ENCODE measurements at places on chromosomes 12 and 14.
A peak's percentile ranks its signal among the peaks of the same experiment; 100 is the strongest.

DNA sequence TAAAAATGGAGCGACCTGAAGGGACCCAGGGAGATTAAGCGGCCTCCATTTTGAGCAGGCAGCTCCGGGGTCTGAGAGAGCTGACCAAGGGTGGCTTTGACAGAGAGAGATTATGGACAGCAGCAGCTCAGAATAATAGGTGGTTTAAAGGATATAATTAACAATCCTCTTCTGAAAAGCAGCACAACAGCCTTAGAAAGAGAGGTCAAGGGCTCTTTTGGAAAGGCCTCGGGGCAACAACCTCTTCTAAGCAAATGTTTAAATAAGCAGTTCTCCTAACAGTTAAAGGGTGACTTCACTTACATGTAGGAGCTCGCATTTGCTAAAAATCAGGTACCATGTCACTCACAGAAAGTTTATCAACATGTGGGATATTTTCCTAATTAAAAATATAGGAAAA is 87.2 kb upstream of the FRMD6 start:
- no peak for DNase-seq

- DNase-seq: no peak
These were observed 818.6 kb upstream of the MGAT4C start for GRCh38 chr12:87074781-87075180.

DNA sequence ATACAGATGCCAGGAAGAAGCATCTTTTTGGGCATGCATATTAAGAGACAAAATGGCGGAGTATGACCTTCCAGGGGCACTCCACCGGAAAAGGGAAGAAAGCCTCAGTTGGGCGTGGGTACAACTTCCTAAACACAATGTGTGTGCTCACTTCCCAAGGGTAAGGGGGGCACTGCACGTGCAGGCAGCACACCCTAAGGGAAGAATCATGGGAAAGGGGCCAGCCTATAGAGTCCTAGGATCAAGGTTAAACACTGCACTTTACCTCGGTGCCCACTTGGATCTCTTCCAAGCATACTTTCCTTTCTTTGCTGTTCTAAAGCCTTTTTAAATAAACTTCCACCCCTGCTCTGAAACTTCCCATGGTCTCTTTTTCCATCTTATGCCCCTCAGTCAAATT is 14.8 kb downstream of the OR6J1 start:
- peak; percentile 9 for DNase-seq

GRCh38 chr14:82449926-82450468 is 916.3 kb upstream of the SEL1L start:
- DNase-seq: no peak

GRCh38 chr12:116885491-116885890 is 4.2 kb upstream of the HRK start:
- DNase-seq: no peak

DNA sequence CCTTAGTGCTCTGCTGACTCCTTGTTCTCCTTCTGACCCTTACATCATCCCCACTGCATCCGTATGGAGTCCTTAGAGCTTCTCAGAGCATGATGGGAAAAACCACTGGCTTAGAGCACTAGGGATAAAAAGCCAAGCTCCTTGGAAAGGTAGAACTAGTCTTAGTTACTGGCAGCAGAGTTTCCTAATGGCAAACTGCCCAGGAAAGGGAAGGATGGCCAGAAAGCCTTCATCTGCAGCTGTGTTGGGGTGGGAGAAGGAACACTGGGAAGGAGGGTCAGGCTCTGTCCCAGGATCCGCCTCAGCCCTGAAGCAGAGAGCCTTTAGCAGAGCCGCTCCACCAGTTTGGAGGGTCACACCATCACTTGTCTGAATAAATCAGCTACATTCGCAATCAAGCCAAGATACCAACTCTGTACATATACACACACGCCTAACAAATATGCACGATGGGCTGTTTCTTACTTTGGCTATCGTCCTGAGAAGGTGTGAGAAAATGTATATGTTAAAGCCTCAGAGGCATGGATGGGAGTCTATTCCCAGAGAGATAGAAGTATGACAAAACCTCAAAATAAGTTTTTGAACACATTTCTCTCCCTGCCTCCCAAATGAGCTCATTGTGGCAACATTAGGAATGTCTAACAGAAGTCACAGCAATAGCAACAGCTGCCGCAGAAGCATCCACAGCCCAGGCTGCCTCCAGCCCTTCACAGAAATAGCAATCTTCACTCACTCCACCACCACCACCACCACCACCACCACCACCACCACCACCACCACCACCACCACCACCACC is 18.6 kb upstream of the GALNT8 start:
- no peak for DNase-seq

DNA sequence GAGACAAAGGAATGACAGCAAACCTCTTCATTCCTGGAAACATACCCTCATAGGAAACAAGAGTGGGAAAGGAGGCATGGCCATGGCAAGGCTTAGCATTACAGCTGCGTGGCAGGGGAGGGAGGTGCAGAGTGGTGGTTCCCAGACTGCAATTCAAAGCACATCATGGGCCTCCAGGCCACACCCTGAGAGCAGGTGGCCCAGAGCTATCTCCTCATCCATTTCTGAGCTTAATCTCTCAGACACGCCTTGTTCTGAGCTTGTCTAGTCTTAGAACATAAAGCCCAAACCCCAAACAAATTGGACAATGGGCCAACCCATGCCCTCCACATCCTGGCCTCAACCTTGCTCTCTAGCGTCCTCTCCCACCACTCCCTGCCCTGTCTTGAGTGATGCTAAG is 5.9 kb upstream of the KRT3 start:
- no peak for DNase-seq

- no peak for DNase-seq
These were observed 716.0 kb downstream of the LRFN5 start for GRCh38 chr14:42322531-42323284.

DNA sequence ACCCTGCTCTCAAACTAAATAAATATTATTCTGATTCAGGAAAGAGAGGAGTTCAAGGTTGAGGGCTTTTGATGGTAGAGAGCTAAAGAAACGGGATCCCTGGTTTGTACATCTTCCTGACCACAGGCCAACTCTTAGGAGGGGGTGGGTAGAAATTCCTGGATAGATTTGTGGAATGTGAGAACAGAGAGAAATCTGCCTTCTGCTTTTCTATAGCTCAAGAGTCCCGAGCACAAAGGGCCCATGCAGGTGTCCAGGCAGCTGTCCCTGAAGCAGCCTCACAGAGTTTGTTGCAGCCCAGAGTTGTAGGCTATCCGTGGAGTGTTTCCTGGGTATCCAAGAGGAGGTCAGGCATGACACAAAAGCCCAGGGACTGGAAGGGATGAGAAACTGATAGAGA is 198.6 kb downstream of the BCAT1 start:
- DNase-seq: no peak

DNA sequence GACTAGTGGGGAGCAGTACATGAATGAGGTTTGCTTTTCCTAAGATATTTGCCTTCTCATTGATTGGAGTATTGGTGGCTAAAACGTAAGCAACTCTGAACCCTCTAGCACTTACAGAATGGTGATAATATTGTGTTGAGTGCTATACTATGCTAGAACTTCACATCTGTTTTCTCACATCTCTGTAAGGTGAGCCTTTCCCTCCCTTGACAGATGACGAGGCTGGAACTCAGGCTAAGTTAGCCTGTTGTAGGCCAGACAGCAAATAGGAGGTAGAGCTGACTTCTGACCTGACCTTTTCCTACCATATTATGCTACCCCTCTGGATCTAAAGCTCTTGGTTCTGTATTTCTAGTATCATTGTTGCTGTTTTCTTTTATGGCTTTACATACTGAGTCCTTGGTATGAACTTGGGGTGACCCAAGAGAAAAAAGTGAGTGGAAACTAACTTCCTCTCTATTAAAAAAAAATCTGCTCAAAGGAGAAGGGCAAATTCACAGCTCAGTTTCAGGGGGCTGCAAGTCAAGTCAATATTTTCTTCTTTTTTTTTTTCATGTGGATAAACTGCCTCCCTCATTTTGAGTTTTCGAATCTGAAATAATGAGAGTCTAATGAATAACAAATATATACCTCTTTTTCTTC is 85.9 kb downstream of the CRADD start:
- DNase-seq: no peak

- no peak for DNase-seq
These were observed 383.0 kb downstream of the LRIG3 start for GRCh38 chr12:58537278-58537677.

GRCh38 chr12:50181691-50182090 is 14.5 kb upstream of the CERS5 start:
- no peak for DNase-seq

DNA sequence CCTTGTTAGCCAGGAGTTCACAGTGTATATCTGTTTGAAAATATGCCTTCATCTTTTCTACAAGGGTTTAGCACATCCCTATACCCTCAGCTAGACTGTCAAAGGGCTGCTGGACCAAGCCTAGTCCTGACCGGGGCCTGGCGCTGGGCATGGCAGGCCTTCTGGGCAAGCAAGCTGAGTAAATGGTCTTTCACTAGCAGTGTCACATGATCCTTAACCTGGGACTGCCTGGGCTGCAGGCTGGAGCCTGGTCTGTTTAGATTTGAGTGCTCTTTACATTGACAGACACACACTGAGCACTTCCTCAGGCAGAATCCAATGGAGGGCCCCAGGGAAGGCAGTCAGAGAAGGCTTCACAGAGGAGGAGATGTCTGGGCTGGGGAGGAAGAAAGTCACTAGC is 6.9 kb upstream of the AVIL start:
- no peak for DNase-seq
